Gastroesophageal sphincter (tissue), 4 donors: ENCODE measurements at places on chromosomes 1 and 21.

DNA sequence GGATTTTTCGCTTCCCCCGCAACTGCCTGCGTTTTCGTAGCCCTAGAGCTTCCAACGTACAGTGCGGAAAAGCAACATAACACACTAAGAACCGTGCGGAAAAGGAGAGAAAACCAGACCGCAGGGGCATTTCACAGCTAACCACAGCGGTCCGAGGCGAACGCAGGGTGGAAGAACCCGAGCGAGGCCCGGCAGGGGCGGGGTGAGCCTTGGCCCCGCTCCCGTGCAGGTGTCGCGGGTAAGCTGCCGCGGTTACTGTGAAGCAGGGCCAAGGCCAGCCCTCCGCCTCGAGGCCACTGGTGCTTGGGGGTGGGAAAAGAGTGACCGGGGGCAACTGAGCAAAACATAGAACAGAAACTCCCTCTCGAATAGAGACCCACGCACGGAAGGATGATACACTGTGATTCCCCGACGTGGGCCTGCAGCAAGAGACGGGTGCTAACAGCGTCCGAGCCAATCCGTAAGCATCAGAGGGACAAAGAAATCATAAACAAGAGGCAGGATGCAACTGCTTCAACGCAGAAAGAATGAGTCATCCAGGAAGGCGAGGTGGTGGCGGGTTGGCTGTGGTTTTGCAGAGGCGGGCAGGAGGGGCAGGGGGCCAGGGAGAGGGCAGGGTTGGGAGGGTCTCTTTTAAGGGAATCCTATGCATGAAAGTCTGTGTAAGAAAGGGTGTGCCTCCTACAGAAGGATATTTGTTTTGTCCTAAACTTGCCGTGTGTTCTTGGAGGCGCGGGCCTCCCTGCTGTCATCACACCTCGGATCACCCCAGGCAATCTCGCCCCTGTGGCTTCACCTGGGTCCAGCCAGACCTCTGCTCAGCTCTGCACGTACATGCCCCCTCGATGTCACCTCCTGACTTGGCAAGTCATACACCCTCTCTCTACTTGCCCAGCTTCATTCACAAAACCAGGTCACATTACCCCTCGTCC lies 7.3 kb downstream of the GNG4 start:
- no peak for ATAC-seq

GRCh38 chr1:160548183-160548582 lies 25.1 kb upstream of the SLAMF6 start:
- no peak for ATAC-seq

DNA sequence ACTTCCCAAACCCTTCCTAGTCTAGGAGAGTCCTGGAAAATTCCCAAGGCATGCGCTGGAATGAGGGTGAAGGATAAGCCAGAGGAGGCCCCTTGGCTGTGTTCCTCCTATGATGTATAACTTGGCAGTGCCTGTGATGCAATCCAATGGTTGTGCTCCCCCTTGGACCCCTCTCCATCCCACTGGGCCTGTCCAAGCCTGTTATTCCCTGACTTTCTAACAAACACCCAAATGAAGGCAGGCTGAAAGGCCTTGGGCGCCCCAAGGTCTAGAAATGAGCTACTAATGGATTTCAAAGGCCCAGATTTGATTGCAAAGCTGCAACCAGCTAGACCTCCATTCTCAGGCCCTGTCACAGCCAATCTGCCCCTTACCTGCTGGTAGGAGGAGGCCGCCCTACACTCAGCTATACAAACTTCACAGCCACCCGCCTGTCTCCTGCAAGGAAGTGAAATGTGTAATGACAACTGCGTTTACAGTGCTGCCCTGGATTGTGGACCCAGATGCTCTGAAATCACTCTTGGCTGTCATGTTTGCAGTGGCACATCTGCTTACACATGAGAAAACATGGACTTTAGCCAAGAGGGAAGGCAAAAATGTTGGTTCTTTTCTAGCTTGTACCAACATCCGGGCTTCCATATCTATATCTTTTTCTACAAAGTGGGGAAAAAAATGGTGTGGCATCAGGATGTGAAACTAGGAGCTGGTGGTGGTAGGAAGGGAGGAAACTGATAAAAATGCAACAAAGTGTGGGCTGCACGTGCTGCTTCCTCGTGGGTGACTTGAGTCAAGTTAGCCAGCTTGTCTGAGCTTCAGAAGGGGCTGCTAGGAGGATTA lies 130.4 kb downstream of the TRABD2B start:
- no peak for ATAC-seq

DNA sequence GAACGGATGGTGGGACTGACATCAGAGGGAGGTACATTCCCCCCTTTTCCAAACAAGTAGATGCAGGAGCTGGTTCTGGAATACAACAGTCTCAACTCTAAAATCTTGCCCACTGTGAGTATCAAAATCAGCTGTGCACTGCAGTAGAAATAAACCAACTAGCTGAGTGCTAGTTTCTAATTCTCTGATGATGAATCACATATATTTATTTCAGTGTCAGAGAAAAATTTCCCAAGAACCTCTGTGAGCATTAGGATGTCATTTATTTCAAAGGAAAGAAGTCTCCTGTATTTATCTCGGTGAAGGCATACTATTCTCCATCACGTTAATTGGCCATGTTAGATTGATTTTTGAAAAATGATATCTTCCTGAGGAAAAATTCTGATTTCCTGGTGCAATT lies 67.1 kb downstream of the LHX9 start:
- no peak for ATAC-seq

GRCh38 chr1:182725259-182726255 lies 41.2 kb upstream of the RGS8 start:
- ATAC-seq, result no peak

- ATAC-seq, result no peak
These were observed 994.6 kb upstream of the PRMT6 start for GRCh38 chr1:106061586-106062495.

DNA sequence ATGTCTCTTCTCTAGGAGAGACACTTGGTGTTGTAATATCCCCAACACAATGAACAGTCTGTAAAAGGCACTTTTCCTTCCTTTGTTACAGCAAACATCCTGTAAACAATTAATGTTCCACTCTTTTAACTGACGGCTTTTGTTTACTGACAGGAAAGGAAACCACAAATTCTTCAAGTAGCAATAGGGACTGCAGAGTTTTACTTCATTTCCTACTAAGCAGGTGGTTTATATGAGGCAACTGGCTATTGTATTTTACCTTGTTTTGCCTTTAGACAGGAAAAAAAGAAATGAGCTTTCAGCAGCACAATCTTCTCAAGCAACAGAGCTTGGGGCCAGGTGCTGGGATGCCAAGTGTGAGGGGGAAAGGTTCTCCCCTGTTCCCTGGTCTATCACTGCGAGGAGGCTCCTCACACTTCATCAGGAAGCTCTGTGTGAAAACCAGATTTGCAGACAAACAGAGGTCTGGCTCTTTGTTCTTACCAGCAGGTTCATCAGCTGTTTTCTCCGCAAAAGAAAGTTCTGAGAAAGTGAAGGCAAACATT lies 51.2 kb downstream of the SIPA1L2 start:
- ATAC-seq, result no peak

DNA sequence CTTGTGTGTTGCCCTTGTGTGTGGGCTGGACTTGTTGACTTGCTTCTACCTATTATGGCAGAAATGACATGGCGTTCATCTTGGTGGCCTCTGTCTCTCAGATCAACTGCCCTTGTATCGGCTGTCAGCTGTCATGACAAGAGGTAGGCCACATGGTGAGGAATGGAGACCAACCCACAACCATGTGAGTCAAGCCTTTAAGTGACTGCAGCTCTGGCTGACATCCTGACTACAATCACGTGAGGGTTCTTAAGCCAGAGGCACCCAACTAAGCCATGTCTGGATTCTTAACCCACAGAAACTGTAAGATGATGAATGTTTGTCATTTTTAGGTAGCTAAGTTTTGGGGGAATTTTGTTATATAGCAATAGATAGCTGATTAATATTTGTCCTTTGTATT lies 82.1 kb downstream of the KCND3 start:
- ATAC-seq, result no peak

DNA sequence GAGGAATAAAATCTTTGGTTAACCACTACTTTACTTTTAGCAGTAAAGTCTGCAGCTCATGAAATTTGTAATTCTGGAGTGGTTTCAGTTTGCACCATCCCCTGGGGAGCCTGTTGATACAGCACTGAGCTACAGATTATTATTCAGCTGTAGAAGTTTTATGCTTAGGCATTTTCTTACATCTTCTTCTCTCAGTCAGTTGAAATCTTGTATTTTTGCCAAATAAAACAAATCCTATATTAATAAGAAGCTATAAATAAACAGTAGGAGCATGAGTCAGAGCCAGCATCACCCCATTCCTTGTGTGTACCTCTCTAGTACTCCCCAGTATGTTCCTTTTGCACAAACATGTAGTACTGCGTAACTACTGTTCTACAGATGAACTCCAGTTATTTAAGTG lies 118.9 kb downstream of the ATF6 start:
- no peak for ATAC-seq

- peak; percentile 50 for ATAC-seq
These were observed 35.5 kb downstream of the TOMM20 start for GRCh38 chr1:235093013-235093695.

DNA sequence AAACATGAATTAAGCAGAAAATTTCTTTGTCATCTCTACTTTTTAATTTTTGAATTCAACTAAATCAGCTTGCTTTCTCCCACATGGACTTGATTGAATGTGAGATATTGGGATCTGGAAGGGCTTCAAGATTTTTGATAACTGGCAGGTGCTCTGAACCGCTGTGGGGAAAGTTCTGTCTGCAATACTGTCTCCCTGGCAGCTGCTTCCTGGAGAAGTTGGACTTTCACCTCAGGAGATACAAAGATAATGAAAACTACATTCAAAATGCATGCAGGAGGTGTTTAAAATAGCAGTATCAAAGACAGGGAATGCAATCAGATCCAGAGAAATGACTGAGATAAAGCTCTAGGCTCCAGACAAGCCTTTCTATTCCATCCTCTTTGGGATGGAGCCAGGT lies 338.3 kb downstream of the NEGR1 start:
- no peak for ATAC-seq

DNA sequence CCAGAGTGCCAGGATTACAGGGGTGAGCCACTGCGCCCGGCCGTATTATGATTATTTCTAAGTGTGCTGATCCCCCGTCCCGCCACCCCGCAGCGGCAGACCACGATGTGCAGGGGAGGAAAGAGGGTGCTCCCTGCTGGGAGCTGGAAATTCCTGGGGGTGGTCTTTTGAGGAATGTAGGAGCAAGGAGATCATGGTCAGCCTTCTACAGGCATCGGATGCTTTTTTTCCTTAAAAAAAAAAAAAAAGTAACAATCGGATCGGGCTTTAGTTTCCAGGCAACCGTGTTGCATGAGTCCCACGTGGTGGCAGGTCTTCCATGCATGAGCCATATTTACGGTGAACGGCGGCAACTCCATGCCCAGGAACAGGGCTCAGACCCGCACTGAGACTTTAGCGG lies 74.2 kb upstream of the COX20 start:
- ATAC-seq, result no peak

DNA sequence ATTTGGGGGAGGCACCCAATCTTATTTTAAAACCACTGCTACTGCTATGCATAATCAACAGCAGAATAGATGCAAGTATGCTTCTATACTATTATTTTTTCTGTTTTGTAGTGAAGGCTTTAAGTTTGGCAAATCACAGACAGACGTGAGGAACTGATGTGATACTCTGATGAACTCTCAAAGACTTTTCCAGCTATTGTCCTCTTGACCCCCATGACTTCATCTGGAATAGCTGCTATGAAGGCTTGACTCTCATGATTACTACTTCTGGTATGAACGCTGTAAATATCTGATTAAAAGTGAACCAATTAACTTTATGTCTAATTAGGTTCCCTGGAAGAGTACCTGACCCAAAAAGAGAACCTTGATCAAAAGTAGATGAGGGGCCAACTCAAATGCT lies 49.1 kb downstream of the EYA3 start:
- no peak for ATAC-seq

DNA sequence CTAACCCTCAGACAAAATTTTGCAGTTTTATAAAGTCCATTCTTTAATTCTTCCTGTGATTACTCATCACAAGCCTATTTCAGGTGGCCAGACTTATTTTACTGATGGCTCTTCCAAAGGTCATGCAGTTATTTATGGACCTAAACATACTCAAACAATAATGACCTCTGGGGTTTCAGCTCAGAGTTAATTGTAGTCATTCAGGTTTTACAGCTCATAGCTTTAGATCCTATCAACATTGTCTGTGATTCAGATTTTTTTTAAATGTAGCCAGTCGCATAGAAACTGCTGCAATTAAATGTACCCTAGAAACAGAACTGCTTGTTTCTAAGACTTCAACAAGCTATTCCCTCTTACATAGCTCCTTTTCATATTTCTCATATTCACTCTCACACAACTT lies 270.8 kb downstream of the COL11A1 start:
- no peak for ATAC-seq

- ATAC-seq, result no peak
These were observed 16.8 kb downstream of the STRIP1 start for GRCh38 chr1:110051262-110051648.

- ATAC-seq, result no peak
These were observed 31.0 kb upstream of the POU3F1 start for GRCh38 chr1:38077523-38078147.

GRCh38 chr1:60573121-60573520 lies 499.6 kb upstream of the C1orf87 start:
- ATAC-seq, result no peak

- peak; percentile 38 for ATAC-seq
These were observed 662 bp upstream of the LGALS8 start for GRCh38 chr1:236522937-236523703.

- peak; percentile 6 for ATAC-seq
These were observed 91.1 kb downstream of the NIBAN1 start for GRCh38 chr1:184882957-184883815.

DNA sequence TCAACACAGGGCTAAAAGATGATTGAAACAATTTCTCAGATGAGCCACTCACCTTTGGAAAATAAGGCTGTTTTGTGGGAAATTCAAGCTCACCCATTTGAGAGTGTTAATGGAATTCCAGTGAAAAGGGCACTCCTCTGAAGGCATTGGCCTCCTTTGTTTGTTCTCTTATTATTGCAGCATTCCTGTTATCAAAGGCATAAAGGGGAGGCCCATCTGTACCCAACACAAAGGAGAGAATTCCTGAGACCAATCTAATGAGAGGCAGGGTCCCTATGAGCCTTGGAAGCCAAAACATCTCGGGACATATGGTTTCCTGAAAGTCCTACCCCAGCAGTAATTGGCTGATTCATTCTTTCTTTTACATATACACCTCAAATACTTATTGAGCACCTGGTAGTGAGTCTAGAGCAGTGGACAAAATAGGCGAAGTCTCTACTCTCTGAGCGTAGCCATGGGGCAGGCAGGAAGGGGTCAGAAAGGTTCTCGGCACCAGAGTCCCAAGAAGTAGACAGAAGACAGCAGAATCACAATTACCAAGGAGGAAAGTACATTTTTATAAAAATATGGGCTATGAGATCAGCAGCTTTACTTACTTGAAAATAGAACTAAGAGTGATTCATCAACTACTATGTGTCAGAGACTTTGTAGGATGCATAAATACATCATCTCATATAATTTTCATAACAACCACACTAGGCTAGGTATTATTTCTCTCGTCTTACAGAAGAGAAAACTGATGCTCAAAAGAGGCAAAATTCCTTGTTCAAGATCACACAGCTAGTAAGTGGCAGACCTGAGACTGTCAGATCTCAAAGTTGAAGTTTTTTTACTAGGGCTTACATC lies 218.7 kb downstream of the DAB1 start:
- no peak for ATAC-seq

- no peak for ATAC-seq
These were observed 137.2 kb downstream of the KCTD3 start for GRCh38 chr1:215704089-215704860.
